Heart left ventricle (tissue), 16 donors: ENCODE measurements at places on chromosomes 2 and 18.

- no peak for DNase-seq
- peaks cover 12% of the 10 kb centered on the region for H3K4me1 ChIP-seq
- no peak overlapping the region for H3K4me3 ChIP-seq
- no peaks in the 10 kb centered on the region for H3K36me3 ChIP-seq
- H3K27ac ChIP-seq, result no peak overlapping the region
- H3K27me3 ChIP-seq, result no peaks in the 10 kb centered on the region
Observed at GRCh38 chr2:144595686-144596072, 75.8 kb upstream of the ZEB2 start.

DNA sequence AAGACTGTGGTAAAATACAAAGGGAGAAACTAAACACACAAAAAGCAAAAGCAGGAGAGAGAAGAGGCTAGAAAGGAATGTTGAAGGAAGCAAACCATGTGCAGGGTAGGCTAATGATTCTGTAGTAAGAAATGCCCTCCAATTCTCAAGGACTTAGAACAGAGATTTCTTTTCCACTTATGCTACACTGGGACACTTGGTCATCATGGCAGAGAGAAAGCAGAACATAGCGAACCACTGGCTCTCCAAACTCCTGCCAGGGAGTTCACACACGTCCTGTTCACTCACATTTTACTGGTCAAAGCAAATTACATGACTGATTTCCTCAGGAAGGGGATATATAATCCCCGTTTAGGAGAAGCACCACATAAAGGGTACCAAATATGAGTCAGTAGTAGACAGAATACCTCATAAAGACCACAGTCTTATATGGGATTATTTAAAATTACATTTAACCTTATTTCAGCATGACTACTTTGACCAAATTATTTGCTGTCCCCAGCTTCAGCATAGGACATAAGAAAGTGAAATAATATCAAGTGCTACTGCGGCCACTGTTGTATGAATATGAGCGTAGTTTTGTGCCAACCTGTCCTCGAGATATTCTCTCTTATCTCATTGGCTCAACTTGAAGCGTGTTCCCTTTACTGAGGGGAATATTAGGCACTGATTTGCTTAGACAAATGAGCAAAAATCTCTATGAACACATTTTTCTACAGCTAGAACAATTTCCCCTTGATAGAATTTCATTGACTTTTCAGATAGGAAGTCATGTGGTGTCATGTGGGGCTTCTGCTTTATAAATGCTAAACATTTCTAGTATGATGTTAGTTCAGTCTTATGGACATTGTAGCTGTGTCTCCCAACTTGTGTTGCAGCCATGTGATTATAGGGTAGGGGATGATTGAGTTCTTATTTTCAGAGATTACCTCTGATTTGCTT lies 81.7 kb downstream of the FAM161A start:
- peak overlapping the region; percentile 20 for H3K27ac ChIP-seq
- DNase-seq, result no peak
- no peaks in the 10 kb centered on the region for H3K36me3 ChIP-seq
- no peak overlapping the region for H3K4me3 ChIP-seq

DNA sequence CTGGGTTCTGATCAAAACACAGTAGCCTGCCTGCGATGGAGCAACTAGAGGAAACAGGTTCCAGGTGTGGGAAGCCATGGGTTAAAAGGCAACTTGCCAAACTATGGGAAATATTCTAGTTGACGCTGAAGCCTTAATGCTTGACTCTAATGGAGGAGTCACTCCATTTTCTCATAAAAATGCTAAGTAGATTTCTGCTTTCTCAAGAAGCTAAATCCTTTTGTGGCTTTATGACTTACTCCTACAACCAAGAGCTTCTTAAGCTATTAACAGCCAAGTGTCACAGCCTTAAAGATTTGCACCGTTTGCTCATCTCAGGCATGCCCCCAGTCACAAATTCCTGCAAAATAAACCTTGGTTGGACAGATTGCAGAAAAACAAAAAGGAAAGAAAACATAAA lies 25.2 kb downstream of the ANKRD44 start:
- H3K36me3 ChIP-seq, result no peaks in the 10 kb centered on the region
- DNase-seq, result no peak
- peaks cover 19% of the 10 kb centered on the region for H3K4me1 ChIP-seq
- no peak overlapping the region for H3K27ac ChIP-seq
- H3K4me3 ChIP-seq, result no peak overlapping the region

GRCh38 chr2:17271416-17271815 lies 246.8 kb downstream of the RAD51AP2 start:
- H3K36me3 ChIP-seq, result no peaks in the 10 kb centered on the region
- no peaks in the 10 kb centered on the region for H3K27me3 ChIP-seq
- H3K4me3 ChIP-seq, result no peak overlapping the region
- H3K4me1 ChIP-seq, result no peaks in the 10 kb centered on the region
- DNase-seq, result no peak
- no peak overlapping the region for H3K27ac ChIP-seq

- peaks cover 49% of the 10 kb centered on the region for H3K4me1 ChIP-seq
- H3K27ac ChIP-seq, result peak overlapping the region; percentile 99
- peak overlapping the region; percentile 98 for H3K4me3 ChIP-seq
- H3K36me3 ChIP-seq, result no peaks in the 10 kb centered on the region
- no peaks in the 10 kb centered on the region for H3K27me3 ChIP-seq
Observed at GRCh38 chr2:218289639-218290315, 2.5 kb downstream of the TMBIM1 start.

GRCh38 chr2:68645523-68645922 lies 2.1 kb downstream of the PROKR1 start:
- peaks cover 29% of the 10 kb centered on the region for H3K27me3 ChIP-seq
- H3K4me1 ChIP-seq, result peaks cover 12% of the 10 kb centered on the region
- H3K4me3 ChIP-seq, result no peak overlapping the region
- no peak overlapping the region for H3K27ac ChIP-seq
- DNase-seq, result no peak

DNA sequence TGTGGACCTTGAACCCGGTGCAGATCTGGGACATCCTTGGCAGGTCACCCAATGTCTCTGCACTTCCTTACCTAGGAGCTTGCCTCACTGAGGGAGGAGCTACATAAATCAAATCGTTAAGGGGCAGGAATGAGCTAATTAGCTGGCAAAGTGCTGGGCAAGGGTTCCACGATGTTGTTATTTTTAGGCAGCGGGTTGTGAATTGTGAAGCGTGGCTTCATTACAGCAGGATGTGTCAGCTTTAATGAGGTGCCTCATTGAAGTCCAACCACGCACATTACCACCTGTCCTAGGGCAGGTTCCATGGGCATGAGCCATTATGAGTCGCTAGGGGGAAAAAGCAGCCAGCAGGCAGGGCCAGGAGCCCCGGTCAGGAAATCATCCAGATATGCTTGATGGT lies 127.0 kb upstream of the AGAP1 start:
- peaks cover 13% of the 10 kb centered on the region for H3K27me3 ChIP-seq
- no peaks in the 10 kb centered on the region for H3K4me1 ChIP-seq
- H3K4me3 ChIP-seq, result no peak overlapping the region
- H3K36me3 ChIP-seq, result no peaks in the 10 kb centered on the region

DNA sequence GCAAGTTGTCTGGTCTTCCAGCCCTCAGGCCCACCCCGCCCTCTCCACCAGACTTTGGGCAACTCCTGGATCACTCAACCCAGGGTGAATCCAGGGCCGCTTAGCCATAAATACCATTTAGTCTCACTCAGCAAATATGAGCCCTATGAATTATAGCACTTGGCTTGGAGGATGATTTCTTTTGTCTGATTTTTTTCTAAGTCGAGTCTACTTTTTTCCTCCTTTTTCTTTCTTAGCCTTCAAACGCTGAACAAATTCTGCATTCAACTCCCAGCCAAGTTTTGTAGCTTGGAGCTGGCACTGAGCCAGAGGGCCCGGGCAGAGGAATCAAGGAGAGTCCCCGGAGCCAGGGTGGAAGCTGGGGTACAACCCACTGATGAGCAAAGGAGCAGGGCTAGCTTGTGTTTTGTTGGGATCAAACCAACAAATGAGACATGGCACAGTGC lies 48.7 kb downstream of the SERTAD2 start:
- no peaks in the 10 kb centered on the region for H3K36me3 ChIP-seq
- no peak overlapping the region for H3K4me3 ChIP-seq

DNA sequence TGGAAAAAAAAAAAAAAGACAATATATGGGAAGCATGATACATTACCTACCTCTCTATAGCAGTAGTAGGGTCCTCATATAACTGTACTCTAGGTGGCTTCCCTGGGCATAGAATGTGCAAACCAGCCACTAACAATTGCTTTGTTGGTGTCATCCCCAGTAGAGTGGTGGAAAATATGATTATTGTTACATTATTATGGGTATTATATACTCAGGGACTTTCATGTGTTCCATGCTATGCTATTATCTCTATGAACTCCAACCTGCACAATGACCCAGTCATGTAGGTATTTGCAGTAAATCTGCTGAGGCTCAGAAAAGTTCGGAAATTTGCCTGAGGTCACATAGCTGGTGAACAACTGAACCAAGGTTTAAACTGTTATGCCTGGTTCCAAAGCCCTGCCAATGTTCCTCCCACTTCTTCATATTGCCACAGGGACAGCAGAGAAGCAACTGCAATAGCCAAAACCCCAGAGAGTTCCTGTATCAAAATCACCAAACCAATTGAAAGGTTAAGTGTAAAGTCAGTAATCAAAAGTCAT lies 52.6 kb upstream of the MAP4K4 start:
- no peak for DNase-seq
- H3K27me3 ChIP-seq, result no peaks in the 10 kb centered on the region
- H3K4me1 ChIP-seq, result no peaks in the 10 kb centered on the region

DNA sequence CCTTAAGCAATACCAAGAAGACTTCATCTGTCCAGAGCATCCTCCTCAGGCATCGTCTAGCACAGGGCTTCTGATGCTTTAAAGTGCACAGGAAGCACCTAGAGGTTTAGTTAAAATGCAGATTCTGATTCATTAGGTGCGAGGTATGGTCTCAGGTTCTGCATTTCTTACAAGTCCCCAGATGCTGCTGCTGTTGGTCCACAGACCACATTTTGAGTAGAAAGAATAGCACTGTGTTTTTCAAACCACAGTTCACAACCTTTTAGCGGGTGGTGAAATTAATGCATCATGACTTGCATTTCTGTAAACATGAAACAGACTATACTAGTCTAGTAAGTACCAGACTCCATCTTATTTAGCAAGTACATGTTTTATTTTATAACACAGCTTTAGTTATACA lies 134.6 kb downstream of the TMEFF2 start:
- H3K27me3 ChIP-seq, result no peaks in the 10 kb centered on the region
- no peak overlapping the region for H3K27ac ChIP-seq
- no peak overlapping the region for H3K4me3 ChIP-seq
- no peaks in the 10 kb centered on the region for H3K4me1 ChIP-seq

DNA sequence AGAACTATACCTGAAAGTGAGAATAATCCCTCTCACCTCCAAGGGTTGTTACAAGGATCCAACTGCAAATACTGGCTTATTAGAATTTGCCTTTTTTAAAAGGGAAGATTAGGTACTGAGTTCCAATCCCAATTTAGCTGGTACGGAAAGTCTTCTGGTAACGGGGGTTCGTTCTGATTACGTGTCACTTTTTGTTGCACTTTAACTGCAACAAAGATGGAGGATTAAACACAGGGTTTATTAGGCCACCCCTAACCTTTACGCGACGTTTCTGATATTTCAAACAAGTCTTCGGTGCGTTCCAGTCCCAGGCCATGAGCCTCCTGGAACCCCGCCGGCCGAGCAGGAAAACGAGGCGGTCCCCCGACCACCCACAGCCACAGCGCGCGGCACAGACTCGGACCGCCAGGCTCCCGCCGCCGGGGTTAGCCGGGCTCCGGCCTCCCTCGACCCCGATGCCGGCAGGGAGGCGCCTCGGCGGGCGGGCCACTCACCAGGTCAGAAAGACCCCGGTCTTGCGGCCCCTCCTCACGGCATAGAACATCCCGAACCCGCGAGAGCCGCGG lies 411 bp downstream of the RNASEH1 start:
- peak overlapping the region; percentile 96 for H3K4me3 ChIP-seq
- peaks cover 12% of the 10 kb centered on the region for H3K4me1 ChIP-seq
- H3K27ac ChIP-seq, result peak overlapping the region; percentile 90
- H3K36me3 ChIP-seq, result peaks cover 45% of the 10 kb centered on the region
- H3K27me3 ChIP-seq, result no peaks in the 10 kb centered on the region

DNA sequence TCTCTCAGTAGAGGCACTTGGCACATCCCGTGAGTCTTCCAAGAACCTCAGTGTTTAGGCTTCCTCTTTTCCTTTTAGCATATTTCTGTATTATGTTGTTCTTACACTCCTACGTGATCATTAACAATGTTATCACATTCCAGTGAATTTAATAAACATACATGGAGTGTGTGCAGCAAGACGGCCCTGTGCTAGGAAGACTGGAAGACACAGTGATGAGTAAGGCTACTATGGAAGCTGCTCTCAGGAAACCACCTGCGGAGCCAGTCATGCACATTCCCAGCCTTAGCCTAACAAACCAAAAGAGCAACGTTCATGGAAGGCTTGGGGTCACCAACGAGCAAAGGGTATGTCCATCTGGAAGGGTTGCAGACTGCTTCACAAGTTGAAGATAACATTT lies 103.4 kb downstream of the ETAA1 start:
- H3K27me3 ChIP-seq, result no peaks in the 10 kb centered on the region
- no peak overlapping the region for H3K27ac ChIP-seq
- no peak overlapping the region for H3K4me3 ChIP-seq
- no peaks in the 10 kb centered on the region for H3K36me3 ChIP-seq

GRCh38 chr2:218066926-218067515 lies 2.0 kb upstream of the RUFY4 start:
- H3K36me3 ChIP-seq, result no peaks in the 10 kb centered on the region
- no peak overlapping the region for H3K27ac ChIP-seq
- no peak for DNase-seq
- H3K4me3 ChIP-seq, result no peak overlapping the region
- no peaks in the 10 kb centered on the region for H3K4me1 ChIP-seq

- no peaks in the 10 kb centered on the region for H3K4me1 ChIP-seq
- DNase-seq, result no peak
- no peak overlapping the region for H3K4me3 ChIP-seq
Observed at GRCh38 chr2:239835056-239835455, 190.1 kb downstream of the NDUFA10 start.

- peaks cover 95% of the 10 kb centered on the region for H3K27me3 ChIP-seq
- H3K27ac ChIP-seq, result no peak overlapping the region
- peak overlapping the region; percentile 35 for H3K4me3 ChIP-seq
- peaks cover 49% of the 10 kb centered on the region for H3K4me1 ChIP-seq
- no peak for DNase-seq
- no peaks in the 10 kb centered on the region for H3K36me3 ChIP-seq
Observed at GRCh38 chr2:44938287-44939105, 3.0 kb upstream of the SIX3 start.

GRCh38 chr2:25063876-25064660 lies 22.2 kb downstream of the EFR3B start:
- H3K27ac ChIP-seq, result peak overlapping the region; percentile 82
- H3K4me3 ChIP-seq, result no peak overlapping the region
- no peaks in the 10 kb centered on the region for H3K27me3 ChIP-seq
- no peaks in the 10 kb centered on the region for H3K36me3 ChIP-seq
- DNase-seq, result no peak

GRCh38 chr18:9996094-9996493 lies 82.3 kb downstream of the VAPA start:
- H3K4me3 ChIP-seq, result no peak overlapping the region
- H3K27me3 ChIP-seq, result no peaks in the 10 kb centered on the region
- no peaks in the 10 kb centered on the region for H3K36me3 ChIP-seq

GRCh38 chr2:203988500-203989260 lies 52.1 kb downstream of the ICOS start:
- no peak for DNase-seq
- H3K4me3 ChIP-seq, result no peak overlapping the region
- no peaks in the 10 kb centered on the region for H3K36me3 ChIP-seq
- H3K27ac ChIP-seq, result no peak overlapping the region
